Stimulated activated CD4-positive, alpha-beta T cell treated with anti-CD3 and anti-CD28 coated beads, TNF-alpha, amount 100 ng/mL, for 4 hours (primary cell): ENCODE measurements at places on chromosomes 2 and 18.

DNA sequence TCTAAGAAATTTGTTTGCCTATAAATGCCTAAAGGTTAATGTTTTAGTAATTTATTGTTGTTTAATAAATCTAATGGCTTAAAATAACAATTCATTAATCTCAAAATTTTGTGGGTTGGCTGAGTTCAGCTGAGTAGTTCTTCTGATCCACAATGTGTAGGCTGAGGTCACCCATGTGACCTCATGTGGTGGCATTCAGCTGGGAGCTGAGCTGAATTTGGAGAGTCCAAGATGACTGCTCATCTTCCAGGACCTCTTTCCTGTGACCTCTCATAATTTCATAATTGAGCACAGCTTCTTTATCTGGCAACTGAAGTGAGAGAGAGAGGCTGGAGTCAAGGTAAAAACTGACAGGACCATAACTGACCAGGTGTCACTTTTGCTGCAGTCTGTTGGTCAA, 132.4 kb downstream of the TXNL1 start:
- DNase-seq = no peak

DNA sequence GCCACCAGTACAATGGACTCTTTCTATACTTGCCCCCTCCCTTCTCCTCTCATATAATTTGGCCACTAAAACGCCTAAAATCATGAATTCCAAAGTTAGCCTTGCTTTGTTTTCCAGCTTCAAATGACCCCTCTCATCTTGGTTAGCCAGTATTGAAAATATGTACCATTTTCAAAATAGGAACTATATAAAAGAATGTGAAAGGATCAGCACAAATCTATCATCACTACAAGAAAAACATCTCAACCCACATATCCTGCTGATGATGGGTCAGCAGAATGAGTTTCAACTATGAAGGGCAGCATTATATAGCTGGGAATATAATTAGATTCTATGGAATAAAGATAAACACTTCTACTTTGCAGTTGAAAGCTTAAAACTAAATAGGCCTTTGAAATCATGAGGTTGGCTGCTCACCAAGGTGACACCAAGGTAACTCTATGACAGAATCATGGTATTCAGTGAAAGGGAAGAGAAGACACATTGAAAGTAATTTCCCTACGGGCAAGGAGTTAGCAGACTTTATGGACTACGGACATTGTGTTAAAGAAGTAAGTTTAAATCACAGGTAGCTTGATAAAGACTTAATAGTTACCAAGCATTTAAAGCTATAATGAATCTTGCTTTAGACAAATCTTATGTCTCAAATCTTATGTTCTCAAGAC, 873.0 kb downstream of the CPS1 start:
- no peak for DNase-seq

DNA sequence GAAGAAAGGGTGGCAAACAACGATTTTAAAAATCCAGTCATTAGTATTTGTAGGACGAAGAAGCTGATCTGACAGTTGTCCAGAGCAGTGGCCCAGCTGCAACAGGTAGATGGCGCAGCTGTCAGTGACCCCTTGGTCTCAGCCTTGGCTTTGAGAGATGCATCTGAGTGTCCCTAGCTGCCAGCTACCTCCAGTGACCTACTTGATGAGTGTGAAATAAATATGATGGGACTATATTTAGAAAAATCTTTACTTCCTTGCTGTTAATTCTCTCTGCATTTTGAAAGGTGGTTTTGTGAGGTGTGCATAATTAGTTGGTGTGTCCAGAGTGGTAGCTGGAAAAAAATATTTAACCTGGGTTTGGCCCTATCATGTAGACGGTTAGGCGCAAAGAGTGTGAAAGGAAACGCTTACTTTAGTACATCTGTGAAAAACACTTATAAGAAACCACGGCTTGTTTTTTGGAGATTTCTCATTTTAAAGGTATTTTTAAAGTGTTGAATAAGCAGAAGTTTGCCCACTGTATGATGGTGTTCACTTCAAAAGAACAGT, 963 bp downstream of the INPP1 start:
- no peak for DNase-seq

DNA sequence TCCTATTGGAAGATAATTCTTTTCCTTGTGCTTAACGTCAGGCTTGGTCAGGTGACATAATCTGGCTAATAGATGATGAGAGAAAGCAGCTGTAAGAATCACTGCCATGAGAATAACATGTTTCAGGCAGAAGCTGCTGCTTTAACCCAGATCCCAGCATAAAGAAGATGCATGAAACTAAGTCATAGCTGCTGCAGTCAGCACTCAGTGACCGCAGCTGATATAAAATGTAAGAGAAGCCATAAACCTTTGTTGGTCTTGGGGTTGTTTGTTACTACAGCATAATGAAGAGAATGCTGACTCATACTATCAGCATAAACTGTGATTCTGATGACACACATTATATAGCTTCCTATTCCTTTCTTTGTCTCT, 274.3 kb upstream of the TRIB2 start:
- no peak for DNase-seq

DNA sequence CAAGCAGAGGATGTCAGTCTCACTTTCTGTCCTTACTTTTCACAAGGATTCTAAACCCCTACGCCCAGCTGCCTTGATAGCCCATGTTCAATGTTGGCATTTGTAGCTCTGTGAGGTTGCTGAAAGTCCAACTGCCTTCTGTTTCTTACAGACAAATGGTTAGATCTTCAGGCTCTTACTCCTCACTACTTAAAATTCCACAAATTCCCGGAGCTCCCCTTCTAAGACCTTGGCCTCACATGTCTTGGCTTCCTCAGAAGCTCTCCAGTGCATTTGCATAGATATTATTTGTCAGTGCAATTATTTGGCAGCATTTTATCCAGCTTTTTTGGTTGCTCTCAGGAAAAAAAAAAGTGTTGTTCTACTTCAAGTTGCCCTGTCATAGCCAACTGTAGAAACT, 453.7 kb upstream of the CELF4 start:
- no peak for DNase-seq

GRCh38 chr2:11923935-11924334, 177.5 kb downstream of the LPIN1 start:
- DNase-seq = no peak

- no peak for DNase-seq
Measured at GRCh38 chr2:215695861-215696260, 260.0 kb upstream of the FN1 start.

DNA sequence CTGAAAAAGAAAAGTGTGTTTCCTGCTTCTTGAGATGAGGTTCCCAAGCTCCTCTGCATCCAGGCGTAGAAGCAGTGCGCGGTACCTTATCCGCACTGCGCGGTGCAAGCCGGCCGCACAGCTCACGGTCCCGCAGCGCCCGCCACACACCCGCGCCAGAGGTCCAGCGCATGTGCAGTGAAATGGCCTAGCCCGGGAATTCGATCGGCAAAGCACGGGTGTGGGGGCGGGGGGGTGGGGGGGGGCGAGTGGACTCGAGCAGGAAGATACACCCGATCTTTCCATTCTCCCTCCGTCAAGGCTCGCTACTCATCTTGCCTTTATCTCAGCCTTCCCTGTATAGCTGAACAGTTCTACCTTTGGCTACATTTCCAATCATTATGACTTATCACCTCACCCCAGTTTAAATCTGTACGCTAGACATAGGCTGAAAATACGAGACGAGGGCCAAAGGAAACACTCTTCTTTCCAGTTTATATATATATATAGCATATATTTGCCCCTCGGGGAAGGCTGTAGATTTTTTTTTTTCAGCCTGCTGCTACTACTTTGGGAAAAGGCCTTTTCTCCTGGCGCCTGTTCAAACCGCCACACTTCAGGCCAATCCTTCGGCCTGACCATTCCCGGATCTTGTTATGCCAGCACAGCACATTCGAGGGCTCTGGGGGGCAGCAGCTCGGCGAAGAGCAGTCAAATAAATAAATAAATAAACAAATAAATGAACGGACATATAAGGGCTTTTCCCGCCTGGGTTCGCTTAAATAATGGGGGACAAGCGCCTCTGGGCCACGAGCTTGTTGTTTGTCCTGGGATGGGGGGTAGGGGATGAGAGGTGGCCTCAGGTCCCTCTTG, 10.4 kb downstream of the HOXD8 start:
- DNase-seq = no peak

DNA sequence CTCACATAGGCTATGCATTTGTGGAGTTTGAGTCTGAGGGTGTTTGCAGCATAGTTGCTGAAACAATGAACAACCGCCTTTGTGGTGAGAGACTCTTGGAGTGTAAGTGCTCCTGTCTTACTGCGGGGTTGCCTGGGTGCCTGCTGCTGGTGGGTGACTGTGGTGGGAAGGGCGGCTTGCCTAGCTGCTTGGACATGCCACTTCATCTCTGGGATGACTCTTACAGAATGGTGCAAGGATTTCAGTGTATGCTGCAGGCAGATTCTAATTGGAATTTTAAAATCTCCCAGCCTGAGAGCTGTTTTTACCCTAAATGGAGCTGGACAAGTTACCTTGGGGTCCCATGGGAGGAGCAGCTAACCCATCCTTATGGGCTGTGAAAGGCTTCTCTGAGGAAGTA, 50.1 kb downstream of the CYP27C1 start:
- no peak for DNase-seq

DNA sequence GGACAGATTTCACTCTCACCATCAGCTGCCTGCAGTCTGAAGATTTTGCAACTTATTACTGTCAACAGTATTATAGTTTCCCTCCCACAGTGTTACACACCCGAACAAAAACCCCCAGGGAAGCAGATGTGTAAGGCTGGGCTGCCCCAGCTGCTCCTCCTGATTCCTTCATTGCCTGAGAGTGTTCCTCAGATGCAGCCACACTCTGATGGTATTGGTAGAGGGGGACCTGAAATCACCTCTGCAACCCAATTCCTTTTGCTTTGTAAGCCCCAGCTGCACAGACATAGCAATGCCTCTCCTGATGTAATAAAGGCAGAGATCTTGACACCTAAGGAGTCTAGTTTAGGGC, 1529.8 kb downstream of the RPIA start:
- DNase-seq = no peak

- DNase-seq = no peak
Measured at GRCh38 chr2:2222931-2223330, 108.1 kb downstream of the MYT1L start.

DNA sequence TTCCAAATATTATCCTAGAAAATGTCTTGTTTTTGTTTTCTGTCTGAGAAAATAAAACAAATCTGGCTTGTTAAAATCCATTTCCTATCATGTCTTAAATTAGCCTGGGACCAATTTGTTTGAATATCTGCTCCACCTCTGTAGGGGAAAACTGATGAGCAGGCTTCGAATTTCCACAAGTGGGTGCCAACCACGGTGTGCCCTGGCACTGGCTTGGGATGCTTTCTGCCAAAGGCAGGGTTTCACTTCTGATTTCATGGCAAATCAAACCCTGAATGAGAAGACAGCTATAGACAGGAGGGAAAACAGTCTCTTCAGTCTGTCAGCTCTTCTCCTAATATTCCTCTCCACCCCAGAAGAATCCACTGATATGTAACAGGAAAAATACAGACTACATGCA, 33.7 kb upstream of the STAT4 start:
- DNase-seq = no peak

- no peak for DNase-seq
Measured at GRCh38 chr2:164917296-164917903, 37.9 kb downstream of the SLC38A11 start.

GRCh38 chr2:166344286-166345113, 31.2 kb downstream of the SCN9A start:
- DNase-seq = no peak

DNA sequence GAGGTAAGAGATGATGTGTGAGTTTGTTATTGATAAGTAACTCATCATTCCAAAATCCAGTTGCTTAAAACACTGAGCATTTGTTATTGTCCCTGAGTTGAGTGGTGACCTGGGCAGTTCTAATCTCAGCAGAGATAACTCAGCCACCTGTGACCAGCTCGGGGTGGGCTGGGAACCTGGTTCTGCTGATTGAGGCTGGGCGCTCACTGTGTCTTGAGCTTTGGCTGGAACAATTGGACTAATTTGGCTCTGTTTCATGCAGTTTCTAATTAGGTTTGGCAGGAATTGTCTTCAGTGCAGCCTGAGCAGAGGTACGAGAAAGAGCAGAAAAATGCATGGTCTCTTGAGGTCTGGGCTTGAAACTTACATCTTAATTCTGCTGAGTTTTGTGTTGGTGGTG, 144.7 kb downstream of the RNF144A start:
- DNase-seq = no peak

GRCh38 chr2:102340778-102341177, 14.8 kb upstream of the IL18R1 start:
- DNase-seq = no peak

DNA sequence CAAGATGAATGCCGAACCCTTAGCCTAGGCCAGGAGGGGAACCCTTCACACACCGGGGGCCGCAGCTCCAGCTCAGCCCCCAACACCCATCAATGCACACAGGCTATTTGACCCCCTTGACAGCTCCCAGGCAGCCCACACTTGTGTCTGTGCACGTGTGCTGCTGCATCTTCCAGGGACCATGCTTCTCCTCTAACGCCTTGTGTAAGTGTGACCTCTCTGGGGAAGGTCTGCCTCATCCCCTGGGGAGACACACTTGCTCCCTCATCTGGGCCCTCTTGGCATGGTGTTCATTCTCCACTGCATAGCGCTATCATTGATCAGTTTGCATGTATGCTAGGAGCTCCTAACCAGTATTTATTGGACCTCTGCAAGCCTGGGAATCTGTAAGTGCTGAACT, 120.0 kb upstream of the FHL2 start:
- DNase-seq = no peak

GRCh38 chr18:72940986-72941385, 73.2 kb upstream of the NETO1 start:
- no peak for DNase-seq

DNA sequence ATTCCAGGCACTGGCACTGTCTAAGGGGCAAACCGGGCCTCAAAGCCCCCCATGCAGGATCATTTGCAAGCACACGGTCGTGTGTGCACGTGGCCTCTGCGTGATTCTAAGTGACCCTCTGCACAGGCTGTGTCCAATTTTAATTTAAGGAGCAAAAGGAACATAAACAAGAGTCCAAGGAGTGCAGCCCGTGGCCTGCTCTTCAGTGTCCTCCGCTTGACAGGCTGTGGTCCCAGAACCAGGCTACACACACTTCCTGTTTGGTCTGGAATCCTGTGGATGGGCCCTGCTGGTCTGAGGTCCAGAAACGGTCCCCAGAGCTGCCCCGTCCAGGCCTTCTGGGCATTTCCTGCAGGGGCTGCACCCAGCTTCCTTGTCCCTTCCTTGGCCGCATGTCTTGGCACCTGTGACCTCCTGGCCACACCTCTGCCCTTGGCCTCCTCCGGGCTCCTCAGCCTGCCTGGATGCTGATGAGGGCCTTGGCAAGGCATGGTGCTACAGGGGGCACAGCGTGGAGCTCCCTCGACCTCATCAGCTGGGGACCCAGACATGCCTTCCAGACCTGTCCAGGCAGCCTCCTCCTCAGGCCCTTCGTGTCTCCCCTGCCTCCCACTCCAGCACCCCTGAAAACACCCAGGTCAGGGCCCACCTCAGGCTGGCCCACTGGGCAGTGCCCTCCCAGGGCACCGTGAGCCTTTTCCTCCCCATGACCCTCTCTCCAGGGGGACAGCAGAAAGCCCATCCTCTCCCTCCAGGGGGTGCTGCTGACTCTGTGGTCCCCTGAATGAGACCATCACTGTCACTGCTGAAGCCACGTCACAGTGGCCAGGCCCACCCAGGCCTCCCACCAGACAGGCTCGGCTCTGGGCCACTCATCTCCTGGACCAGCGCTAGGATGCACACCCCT, 136.4 kb upstream of the GPC1 start:
- DNase-seq = no peak
